ENCODE measurements at places on chromosomes 2 and 18.

DNA sequence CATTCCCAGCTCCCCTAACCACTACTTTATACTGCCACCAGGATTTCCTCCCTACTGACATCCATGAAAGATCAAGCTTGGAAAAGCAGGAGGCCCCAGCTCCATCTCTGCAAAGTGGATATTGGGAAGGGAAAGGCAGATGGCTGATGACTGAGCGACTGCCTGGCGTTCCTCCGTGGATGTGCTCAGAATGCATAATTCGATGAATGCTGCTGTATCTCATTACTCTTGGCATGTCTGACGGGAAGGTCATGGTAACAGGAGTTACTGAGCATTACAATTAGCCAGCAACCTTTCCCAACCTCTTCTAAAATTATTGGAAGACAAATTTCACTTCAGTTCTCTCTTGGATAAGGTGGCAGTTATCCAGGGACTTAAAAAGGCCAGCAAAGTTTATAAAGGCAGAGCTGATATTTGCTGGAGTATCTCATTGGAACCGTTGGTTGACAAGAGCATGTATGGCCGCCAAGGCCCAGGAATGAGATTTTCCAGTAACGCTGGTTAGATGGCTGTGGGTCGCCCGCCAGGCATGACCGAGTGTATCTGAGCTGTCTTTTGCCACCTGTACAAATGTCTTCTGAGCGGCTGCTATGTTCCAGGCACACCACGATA lies 34.5 kb downstream of the KCNE4 start:
- DNase-seq, result no peak

- no peak for DNase-seq
These were observed 23.0 kb upstream of the ODC1 start for GRCh38 chr2:10471046-10471571.

DNA sequence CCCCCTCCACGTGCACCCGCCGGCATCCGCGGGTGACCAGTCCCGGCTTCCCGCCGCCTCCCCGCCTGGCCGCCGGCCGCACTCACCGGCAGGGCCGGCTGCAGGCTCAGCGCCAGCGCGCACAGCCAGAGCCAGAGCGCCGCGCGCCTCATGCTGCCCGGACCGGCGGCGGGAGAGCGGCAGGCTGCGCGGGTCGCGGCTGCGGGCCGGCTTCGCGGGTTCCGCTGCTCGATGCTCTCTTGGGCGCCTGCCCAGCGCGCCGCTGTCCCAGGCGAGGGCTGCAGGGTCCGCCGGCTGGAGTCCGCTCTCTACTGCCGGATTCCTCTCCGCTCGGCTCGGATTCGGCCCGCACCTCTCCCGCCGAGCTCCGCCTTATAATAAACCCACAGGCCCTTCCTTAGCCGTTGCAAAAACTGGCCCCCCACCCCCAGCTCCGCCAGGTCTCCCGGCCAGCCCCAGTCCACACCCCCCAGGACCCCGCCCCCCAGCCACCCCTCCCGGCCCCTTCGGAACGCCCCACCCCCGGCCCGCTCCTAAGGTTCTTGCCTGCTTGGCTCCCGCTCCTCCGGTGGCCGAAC lies at the start of gene SDC1:
TSS of gene SDC1 (minus strand) at position 415 of the 578 bp plus-strand sequence. CDS start at position 152, 263 bp downstream.
- DNase-seq, result no peak

- no peak for DNase-seq
These were observed 28.1 kb upstream of the ACTR3 start for GRCh38 chr2:113861740-113862139.

DNA sequence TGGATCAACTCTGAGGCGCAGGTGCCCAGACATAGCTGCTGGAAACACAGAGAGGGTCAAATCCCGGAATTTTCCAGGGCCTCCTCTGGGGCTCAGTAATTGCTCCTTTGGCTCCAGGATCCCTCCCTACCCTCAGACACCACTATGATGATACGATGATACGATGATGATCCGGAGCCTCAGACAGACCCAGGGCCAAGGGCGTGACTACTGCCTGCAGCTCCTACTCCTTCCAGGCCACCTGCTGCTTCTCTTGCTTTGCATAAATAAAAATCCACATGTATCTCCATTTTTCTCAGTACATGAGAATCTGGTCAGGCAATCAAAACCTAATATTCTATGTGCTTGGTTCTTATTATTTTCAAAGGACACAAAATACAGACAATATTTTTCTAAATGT lies 33.7 kb downstream of the MRPL35 start:
- DNase-seq, result no peak

DNA sequence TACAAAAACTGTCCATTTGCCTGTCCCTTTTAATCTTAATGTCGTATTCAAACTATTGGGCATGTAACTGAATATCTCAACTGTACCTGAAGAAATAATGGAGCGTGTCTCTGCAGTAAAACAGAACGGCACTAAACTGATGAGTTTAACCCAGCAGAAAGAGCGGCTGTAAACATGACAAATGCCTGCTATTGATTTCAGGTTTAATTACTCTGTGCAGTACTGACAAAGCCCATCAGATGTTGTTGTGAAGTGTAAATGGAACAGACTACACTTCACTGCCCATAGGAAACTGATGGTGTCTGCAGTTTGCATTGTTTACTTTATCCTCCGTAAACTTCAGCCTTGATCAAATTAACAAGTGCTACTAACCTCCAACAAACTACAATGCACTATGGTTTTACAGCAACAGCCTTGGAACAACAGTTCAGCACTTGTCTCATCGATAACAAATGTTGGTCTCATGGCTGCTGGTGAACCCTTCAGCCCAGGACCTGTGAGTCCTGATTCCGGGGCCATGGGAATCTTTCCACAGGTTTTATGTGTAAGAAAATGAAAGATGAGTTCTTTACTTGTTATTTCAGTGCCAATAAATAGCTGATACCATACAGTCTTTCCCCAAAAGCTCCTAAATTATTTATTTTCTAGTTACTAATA lies 316.5 kb downstream of the CCDC178 start:
- no peak for DNase-seq

DNA sequence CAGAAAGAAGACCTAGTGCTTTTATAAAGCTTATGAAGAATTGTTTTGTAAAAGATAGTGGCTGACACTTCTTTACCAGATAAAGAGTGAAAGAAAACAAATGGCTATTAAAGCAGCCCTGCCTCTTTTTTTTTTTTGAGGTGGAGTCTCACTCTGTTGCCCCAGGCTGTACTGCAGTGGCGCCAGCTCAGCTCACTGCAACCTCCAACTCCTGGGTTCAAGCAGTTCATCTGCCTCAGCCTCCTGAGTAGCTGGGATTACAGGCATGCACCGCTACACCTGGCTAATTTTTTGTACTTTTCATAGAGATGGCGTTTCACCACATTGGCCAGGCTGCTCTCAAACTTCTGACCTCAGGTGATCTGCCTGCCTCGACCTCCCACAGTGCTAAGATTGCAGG lies 12.9 kb downstream of the ARPC2 start:
- DNase-seq, result no peak

DNA sequence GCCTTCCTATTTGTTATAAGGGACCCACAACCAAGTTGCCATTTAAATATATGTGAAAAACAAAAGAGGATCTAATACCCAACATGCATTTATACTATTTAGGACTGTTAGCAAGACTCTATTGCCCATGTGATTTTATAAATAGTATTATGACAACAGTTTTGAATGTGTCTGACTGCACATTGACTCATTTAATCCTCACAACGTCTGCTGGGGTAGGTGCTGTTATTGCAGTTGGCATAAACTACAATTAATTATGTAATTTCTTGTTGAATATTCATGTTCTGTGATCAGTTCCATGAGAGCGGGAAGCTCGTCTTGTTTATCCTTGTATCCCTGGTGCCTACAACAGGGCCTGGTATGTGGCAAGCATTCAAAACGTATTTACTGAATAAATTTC lies 53.7 kb downstream of the SH2D6 start:
- no peak for DNase-seq

DNA sequence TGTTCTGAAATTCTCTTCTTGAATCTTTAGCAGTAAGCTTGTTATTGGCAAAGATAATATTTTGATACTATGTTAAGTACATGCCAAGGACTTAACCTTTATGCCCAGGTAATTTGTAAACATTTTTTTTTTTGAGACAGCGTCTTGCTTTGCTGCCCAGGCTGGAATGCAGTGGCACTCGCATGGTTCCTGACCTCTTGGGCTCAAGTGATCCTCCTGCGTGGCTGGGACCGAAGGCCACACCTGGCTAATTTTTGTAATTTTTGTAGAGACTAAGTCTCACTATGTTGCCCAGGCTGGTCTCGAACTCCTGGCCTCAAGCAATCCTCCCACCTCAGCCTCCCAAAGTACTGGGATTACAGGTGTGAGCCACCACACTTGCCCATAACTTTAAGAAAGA lies 35.7 kb upstream of the ZCCHC2 start:
- DNase-seq, result no peak

DNA sequence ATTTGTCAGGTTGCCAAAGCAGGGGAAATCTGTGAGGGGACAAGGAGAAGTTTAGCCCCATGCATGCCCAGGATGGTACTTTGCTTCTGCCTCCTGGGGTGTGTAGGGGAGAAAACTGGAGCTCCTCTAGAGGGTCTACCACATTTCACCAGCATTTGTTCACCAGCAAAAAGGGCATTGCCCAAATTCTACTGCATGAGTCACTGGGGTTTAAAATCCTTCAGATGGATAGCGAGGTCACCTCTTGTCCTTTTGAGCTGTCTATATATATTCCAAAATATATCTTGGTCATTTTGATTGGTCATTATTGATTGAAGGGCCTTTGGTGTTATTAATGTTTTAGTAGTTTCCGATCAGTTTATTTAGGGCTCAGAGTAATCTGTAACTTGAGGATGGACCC lies 18.7 kb downstream of the FHOD3 start:
- no peak for DNase-seq

GRCh38 chr18:9365406-9365805 lies 30.8 kb downstream of the TWSG1 start:
- DNase-seq, result no peak

- DNase-seq, result no peak
These were observed 26.7 kb upstream of the SMIM21 start for GRCh38 chr18:75454022-75454795.

GRCh38 chr2:5725794-5726463 lies 33.7 kb downstream of the SOX11 start:
- no peak for DNase-seq

DNA sequence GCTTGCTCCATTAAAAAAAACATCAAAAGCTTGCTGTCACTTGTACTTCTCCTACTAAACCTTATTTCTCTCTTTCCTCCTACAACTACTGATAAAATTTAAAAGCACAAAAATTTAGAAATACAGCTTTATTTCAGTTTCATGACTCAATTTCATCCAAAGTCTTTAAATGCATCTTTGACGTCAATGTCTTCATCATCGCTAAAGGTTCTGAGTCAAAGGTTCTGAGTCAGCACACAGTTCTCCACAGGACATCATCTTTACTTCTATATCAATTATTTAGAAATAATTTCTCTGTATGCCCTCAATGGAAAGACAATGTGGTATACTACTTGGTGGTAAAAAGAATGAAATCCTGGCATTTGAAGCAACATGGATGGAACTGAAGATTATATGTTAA lies 163.9 kb upstream of the DNMT3A start:
- DNase-seq, result no peak

DNA sequence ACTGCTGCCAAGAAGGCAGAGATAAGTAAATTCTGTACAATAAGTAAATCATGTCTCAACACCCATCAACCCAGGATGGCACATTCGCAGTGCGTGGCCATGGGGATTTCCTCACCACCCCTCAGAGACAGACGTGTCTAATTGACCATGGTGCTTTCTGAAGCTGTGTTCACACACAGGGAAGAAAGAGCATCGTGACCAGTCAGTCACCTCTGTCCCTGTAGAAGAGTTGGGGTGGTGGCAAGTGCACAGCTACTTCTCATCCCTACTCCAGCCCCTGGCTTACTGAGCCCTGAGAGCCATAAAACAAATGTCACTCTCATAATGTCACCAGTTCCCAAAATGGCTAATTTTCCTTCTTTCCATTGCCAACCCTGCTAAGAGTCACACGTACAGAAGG lies 31.3 kb upstream of the MLPH start:
- DNase-seq, result no peak

- DNase-seq, result no peak
These were observed 88.4 kb downstream of the ACTR2 start for GRCh38 chr2:65316072-65316471.

- DNase-seq, result no peak
These were observed 592 bp upstream of the MARS2 start for GRCh38 chr2:197704434-197705120.

GRCh38 chr2:218924757-218925156 lies 34.7 kb upstream of the CDK5R2 start:
- no peak for DNase-seq

DNA sequence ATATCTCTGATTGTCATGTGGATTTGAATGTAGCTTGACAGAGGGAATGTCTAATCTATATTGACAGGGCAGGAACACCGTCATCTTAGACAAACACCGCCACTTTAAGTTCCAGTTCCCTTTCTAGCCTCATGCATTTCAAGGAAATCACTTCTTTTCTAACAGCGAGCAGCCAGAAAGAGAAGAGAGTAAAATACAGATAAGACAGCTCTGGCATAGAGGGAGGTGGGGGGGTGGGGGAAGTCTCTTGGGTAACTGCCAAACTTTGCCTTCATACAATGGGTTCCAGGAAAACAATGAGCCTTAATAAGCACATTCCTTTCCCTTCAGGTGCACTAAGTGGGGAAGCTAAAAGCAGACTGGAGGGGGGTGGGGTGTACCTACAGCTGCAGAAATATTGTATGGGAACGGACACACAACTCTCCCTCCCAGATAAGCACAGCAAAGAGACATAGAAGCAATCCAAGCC lies 37.2 kb downstream of the CASP10 start:
- DNase-seq, result no peak

DNA sequence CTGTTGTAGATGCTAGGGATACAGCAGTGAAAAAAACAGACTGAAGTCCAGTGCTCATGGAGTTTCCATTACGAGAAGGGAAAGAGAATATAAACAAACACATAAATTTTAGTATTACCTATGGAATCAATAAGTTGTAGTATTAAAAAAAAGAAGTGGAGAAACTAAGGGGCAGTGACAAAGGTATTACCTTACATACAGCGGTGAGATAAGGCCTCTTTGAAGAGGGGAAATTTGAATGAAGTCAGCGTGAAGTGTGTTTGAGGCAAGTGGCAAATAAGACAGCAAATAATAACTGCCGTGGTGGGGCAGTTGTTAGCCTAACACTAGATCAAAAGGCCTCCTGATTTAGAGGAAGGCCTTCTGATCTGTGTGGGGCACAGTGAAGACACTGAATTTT lies 57.9 kb downstream of the TLK1 start:
- DNase-seq, result no peak

DNA sequence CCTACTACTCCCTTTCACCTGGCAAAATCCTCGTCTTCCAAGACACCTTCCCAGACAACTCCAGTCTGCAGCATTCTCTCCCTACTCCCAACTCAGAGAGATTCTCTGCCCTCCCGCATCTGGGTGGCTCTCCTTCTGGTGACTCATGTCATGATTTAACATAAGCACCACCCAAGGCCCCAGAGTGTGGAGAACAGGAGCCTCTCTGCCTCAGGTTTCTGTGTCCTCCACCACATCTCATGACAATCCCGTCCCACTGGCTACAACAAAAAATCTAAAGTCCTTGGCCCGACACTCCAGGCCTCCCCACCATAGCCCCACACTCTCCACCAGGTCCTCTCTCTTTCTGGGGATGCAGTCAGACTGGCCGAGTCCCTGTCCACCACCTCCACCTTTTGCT lies 197.1 kb downstream of the BCL11A start:
- no peak for DNase-seq
